Omental fat pad (tissue), 4 donors: ENCODE measurements at places on chromosomes 7 and 10. TPM values are rescaled to one million over a fixed set of nuclear protein-coding genes. Genes with fewer than 3 reads are reported as not detected.

- DNase-seq, result no peak
Observed at GRCh38 chr10:113650172-113650571, 13.7 kb downstream of the NRAP start.

GRCh38 chr7:93218997-93219827 lies 7.1 kb downstream of the HEPACAM2 start:
- no peak for DNase-seq

GRCh38 chr10:80320377-80320776 lies 30.9 kb upstream of the MAT1A start:
- no peak for DNase-seq

DNA sequence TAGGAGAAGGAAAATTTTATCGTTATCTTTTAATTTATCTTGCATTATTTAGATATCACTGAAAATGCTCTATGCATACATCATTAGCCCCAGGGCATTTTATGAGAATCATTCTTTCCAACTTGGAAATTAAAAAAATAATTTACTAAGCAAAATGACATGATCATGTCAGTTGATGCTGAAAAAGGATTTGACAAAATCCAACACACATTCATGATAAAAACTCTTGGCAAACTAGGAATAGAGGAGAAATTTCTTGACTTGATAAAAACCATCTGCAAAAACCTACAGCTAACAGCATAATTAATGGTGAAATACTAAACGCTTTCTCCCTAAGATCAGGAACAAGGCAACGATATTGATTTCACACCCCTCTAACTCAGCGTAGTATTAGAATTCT lies 40.2 kb upstream of the RSU1 start:
- no peak for DNase-seq

DNA sequence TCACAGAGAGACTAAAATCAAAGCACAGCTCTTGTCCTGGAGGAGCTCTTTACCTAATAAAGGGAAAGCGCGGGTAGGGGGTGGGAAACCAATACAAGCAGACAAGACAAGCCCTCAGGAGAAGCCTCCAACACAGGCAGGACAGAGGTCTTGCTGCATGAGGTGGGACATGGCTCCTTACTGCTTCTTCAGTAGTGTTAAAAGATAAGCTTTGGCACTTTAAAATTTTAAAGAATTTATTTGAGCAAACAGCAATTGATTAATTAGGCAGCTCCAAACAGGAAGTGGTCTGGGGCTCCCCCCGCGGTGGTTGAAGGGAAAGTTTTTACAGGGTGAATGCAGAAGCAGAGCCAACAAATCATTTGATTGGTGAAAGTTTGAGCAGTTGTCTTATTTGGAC lies 50.3 kb upstream of the MACC1 start:
- no peak for DNase-seq

The CLCN1 gene
- total RNA-seq, result not detected
